ENCODE measurements at places on chromosomes 5 and 9. TPM values are rescaled to one million over a fixed set of nuclear protein-coding genes. Genes with fewer than 3 reads are reported as not detected.

Gene AK6
- total RNA-seq: 77.2 TPM

Gene NEURL1B
- total RNA-seq: 0.11 TPM

Gene SH2D3C
- not detected for total RNA-seq

GRCh38 chr5:126251024-126251423 is 172.2 kb upstream of the GRAMD2B start:
- no peak for DNase-seq

GRCh38 chr9:138099803-138100598 is 222.4 kb downstream of the CACNA1B start:
- DNase-seq: no peak

DNA sequence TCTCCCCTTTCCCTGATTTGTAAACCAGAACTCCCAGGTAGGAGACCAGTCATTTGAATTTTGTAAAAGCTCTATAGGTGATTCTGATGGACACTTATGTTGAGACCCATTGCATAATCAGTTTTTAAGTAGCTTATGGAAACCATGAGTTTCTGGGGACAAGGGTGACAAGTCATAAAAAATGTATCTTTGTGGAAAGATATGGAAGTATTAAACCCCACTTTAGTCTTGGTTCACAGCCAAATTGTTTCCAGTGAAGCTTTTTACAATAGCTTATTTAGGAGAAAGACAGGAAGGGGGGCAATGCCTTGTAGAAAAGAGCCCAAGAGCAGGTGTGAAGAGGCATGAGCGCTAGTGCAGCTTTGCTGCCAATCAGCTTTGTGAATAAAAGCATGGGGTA is 453 bp upstream of the CCL28 start:
- DNase-seq: no peak

GRCh38 chr5:33715661-33716060 is 176.1 kb downstream of the ADAMTS12 start:
- DNase-seq: no peak

GRCh38 chr5:116142495-116142894 is 57.7 kb downstream of the COMMD10 start:
- DNase-seq: no peak
